Spinal cord (tissue), 10 donors: ENCODE measurements at places on chromosomes 7 and 10.

GRCh38 chr7:76310102-76310957 is 7.9 kb downstream of the HSPB1 start:
- DNase-seq, result peak; percentile 55

- DNase-seq, result no peak
These were observed 12.4 kb downstream of the CALY start for GRCh38 chr10:133324198-133324792.

GRCh38 chr7:28346256-28346655 is 66.1 kb upstream of the CREB5 start:
- no peak for DNase-seq

- DNase-seq, result no peak
These were observed 51.3 kb downstream of the HIP1 start for GRCh38 chr7:75687246-75688088.
